ENCODE measurements at places on chromosomes 6 and 20. TPM values are rescaled to one million over a fixed set of nuclear protein-coding genes. Genes with fewer than 3 reads are reported as not detected.

DNA sequence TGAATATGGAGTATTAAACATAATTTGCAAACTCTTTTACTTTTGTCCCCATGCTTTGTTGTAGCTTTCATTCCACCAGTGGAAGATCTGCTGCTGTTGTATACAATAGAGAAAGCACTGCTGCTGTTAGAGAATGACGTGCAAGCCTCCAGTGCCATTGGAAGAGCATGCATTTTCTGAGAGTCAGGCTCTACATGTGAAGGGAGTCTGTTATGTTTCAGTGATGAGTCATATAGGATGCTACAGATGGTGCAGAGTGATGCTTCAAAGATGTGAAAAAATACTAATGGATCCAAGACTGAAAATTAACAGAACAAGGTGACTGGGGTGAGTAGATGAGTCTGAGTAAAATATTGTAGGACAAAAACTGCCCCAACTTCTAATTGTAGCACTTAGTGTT is 22.4 kb upstream of the BACH2 start:
- no peak for DNase-seq

DNA sequence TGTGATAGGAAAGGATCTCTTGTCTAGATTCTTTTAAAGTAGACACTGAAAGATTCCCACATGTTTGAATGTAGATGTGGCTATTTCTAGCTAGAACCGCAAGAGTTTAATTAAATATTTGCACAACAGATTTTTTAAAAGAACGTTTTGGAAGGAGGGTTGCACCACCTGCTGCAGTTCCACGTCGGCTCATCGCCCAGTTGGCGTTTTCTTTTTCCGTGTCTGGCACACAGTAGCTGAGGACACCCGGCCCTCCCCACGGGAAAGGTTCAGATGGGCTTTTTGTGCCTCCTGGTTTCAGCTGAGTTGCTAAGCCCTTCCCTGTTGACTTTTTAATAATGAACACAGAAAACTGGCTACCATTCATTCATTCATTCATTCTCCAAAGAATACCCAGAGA is 41.8 kb upstream of the DOK5 start:
- DNase-seq = no peak

DNA sequence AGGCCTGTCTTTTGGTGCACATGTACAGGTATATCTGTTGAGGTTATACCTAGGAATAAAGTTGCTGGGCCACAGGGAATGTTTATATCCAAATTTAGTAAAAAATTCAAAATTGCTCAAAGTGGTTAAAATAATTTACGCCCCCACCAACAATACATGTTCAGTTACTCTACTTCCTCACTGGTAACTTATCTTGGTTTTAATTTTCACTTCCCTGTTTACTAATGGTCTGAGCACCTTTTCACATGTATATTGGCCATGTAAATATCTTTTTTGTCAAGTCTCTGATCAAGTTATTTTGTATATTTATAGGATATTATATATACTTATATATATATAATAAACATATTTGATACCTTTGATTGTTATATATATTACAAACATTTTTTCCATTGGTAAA is 9.7 kb downstream of the PDE7B start:
- no peak for DNase-seq

GRCh38 chr6:155417454-155417853 is 38.2 kb downstream of the NOX3 start:
- DNase-seq = no peak

- DNase-seq = no peak
Measured at GRCh38 chr6:170122651-170123050, 168.2 kb downstream of the DLL1 start.

GRCh38 chr6:10278746-10279145 is 136.1 kb downstream of the TFAP2A start:
- no peak for DNase-seq

DNA sequence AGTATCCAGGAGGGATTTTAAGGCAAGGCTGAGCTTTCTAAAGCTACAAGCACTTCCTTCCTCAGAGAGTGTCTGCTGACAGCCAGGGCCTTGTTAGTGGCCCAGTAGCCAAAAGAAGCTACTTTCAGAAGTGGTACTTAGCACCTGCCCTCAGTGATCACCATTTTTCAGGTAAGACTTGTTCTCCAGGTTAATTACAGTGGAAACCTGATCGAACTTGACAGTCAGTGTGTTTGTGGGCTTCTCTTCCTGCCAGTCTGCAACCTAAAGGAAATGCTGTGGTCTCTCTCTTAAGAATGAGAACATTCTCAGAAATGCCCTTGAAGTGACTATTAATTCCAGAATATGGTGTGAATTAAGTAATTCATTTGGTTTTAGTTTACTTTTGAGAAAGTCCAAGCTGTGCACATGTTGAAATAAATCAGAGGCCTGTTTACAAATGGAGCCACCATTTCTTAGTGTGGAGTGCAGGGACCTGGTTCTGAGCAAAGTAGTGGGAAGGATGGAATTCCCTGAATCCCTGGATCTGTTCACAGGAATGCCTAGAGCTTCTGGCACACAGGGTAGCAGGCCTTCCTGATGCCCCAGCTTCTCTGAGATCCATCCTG is 185.3 kb upstream of the AGPAT4 start:
- DNase-seq = no peak

DNA sequence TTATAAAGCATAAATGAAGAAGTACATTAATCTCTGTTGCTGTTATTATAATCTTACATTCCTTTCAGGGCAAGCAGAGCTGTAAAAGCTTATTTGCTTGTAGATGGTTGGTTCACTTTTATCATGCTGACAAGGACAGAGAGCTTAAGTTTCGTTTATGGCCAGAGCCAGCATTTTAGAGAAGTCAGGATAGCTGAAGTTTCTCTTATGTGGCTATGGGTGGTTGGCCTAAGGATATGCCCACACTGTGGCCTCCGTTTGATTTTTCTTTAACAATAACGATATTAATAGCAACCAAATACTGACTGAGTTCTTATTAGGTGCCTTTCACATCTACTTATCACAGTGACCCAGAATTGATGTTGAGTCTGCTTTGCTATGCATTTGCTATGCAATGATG is 78.5 kb downstream of the FARS2 start:
- no peak for DNase-seq

DNA sequence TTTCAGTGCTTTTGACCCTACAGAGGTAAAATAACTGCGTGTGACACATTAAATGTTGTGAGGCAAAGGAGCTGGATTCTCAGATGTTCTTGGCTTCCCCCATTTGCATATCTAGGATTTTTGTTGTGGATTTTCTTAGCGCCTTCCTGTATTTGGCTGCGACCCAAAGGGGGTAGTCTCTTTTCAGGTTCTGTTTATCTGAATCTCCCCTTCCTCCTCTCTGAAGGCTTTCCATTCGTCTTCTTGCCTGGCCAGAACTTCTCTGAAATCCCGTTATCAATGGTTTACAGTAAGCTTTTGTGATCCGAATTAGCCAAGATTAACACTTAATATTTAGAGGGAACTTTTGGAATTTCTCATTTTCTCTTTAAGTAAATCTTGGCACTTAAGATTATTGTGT is 60.8 kb downstream of the ADGRB3 start:
- no peak for DNase-seq

GRCh38 chr6:25278261-25278913 is 787 bp upstream of the CARMIL1 start:
- DNase-seq = no peak

DNA sequence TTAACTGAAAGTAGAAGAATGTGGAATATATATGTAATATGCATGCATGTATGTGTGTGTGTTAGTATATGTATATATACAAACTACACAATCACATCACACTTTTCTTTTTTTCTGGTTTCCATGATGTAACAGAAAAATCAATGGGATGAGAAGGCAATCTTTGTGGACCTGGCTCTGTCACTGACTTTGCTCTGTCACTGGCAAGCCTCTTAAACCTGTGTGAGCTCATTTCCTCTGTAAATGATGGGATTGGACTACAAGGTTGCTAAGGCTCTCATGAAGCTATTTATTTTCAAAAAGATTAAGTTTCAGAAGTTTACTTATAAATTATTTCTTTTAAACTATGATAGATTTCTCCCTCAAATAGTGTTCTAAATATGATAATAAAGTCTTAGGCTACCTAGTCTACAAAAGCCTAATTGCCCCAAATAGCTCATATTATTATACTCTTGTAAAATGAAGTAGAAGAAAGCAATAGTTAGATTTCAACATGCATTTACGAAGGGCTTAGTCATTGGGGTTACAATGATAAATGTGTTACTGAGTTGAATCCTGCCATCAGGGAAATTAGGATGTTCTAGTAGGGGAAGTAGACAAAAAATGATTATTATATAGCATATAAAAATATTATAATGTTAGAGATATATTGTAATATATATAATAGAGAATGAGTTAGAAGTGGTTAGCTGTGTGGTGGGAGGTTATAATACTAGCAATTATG is 129.3 kb downstream of the AFG1L start:
- DNase-seq = no peak

GRCh38 chr6:40822619-40823018 is 216.4 kb downstream of the UNC5CL start:
- peak; percentile 13 for DNase-seq

- no peak for DNase-seq
Measured at GRCh38 chr6:158607411-158608170, 37.0 kb downstream of the DYNLT1 start.

- no peak for DNase-seq
Measured at GRCh38 chr6:94424692-94425091, 1005.3 kb upstream of the EPHA7 start.

DNA sequence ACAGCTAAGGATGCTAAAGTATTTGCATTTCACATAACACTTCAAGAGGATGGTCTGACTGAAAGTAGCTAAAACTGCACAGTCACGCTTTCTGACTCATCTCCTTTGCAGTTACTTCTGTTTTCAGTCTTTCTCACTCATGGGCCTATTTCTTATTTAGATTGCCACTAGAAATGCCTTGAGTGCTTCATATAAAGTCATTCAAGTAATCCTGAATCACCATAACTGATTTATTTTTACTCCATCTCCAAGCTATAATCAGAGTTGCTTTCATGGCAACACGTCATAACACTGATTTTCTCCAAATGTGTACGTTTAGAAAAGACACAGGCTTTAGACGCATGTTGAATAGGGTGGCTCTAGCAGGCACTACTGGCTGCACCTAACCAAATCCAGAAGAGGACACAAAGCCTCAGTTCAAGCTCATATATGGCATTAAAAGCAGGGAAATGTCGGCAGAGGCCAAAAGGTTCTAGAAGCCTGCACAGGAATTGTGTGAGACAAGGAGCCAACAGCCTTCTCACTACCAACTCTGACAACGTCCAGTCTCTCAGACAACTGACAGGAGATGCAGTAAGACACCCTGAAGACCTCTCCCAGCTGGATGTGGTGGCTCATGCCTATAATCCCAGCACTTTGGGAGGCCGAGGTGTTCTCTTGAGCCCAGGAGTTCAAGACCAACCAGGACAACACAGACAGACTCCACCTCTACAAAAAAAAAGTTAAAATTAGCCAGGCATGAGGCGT is 64.1 kb upstream of the BEND6 start:
- peak; percentile 87 for DNase-seq

DNA sequence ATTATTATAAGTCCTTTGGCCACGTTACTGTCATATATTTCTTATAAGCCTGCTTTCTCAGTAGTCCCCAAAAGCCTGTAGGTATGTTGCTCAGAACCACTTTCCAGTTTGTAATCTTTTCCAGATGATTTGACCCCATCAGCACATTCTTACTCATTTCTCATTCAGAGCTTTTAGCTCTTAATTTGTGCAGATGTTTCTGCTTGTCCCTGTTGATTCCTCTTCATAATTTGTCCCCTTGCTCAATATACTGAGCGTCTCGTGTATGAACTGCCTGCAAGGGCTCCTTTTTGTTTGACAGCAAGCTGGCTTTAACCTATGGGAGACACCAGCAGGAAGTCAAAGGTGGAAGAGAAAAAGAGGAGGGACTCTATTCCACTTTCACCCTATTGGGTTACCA is 733.8 kb upstream of the GJE1 start:
- no peak for DNase-seq

GRCh38 chr6:39746795-39747194 is 21.6 kb upstream of the KIF6 start:
- DNase-seq = no peak

Gene BMP5
- not detected for total RNA-seq

Gene LIME1
- total RNA-seq = 0.87 TPM

Gene SLC16A10
- 0.20 TPM for total RNA-seq

Gene RAB23
- 3.9 TPM for total RNA-seq

Gene EFCAB8
- under 0.01 TPM for total RNA-seq

Gene FOXC1
- total RNA-seq = 5.8 TPM

Gene IP6K3
- total RNA-seq = not detected

Gene MRPS26
- total RNA-seq = 32.1 TPM

Gene PRICKLE4
- total RNA-seq = 5.2 TPM

Gene C6orf118
- not detected for total RNA-seq

Gene FOXS1
- total RNA-seq = 0.20 TPM

Gene PLAGL2
- total RNA-seq = 2.8 TPM

Measured in lung microvascular endothelial cell (primary cell).